GF-D8 (cell line): ENCODE measurements at places on chromosomes 11 and 22.

GRCh38 chr11:108985945-108986279 lies 321.0 kb downstream of the DDX10 start:
- no peak for DNase-seq

DNA sequence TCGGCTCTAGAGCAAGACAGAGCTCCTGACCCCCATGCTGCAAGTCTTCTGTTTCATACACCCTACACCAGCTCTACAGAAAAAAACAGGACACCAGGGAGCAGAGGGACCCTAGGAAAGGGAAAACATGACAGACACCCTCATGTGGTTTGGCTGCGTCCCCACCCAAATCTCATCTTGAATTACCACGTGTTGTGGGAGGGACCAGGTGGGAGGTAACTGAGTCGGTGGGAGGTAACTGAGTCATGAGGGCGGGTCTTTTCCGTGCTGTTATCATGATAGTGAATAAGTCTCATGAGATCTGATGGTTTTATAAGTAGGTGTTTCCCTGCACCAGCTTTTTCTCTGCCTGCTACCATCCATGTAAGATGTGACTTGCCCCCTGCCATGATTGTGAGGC lies 6.6 kb upstream of the C22orf39 start:
- DNase-seq, result no peak

DNA sequence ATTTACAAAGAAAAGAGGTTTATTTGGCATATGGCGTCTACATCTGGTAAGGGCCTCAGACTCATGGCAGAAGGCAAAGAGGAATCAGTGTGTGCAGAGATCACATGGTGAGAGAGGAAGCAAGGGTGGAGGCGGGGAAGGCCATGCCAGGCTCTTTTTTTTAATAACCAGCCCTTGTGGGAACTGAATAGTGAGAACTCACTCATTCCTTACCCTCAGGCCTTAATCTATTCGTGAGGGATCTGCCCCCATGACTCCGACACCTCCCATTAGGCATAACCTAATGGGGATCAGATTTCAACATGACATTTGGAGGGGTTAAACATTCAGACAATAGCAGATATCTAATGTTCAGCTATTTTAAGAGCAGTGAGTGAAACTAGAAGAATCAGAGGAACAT lies 55.7 kb downstream of the ATM start:
- DNase-seq, result no peak

GRCh38 chr11:125188021-125188420 lies 23.5 kb downstream of the PKNOX2 start:
- no peak for DNase-seq

GRCh38 chr22:23749841-23750301 lies 1.0 kb downstream of the ZNF70 start:
- no peak for DNase-seq

- no peak for DNase-seq
These were observed 78.4 kb downstream of the MUC15 start for GRCh38 chr11:26493616-26494015.

- DNase-seq, result no peak
These were observed 64.6 kb downstream of the AMOTL1 start for GRCh38 chr11:94832604-94833235.

GRCh38 chr22:31637447-31637890 lies 24.5 kb downstream of the PISD start:
- peak; percentile 51 for DNase-seq

- DNase-seq, result no peak
These were observed 22.7 kb downstream of the LINC01488 start for GRCh38 chr11:69504127-69504526.

- peak; percentile 49 for DNase-seq
These were observed 12.2 kb upstream of the NPAS4 start for GRCh38 chr11:66408488-66409214.

- DNase-seq, result peak; percentile 89
These were observed 151.6 kb upstream of the BLID start for GRCh38 chr11:122267602-122268001.
